Cortex of kidney (tissue), 1 donor: ENCODE measurements at places on chromosomes 2 and 18.

DNA sequence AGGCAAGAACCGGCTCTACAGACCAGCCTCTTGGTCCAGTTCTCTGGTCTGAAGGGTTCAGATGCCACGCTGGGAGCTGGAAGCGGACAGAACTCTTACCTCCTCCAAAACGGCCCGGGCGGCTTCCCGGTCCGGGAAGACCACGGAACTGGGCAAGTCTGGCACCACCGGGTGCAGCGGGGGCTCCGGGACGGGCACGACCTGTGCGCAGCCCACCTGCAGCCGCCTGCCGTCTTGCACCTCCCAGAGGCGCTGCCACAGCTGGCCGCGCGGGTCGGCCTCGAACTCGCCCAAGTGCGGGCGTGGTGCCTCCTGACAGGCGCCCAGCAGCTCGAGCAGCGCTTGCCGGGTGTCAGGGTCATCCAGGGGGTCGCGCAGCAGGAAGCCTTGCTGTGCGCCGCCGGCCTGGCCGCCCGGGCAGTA lies 773 bp downstream of the CMPK2 start:
- DNase-seq = no peak

DNA sequence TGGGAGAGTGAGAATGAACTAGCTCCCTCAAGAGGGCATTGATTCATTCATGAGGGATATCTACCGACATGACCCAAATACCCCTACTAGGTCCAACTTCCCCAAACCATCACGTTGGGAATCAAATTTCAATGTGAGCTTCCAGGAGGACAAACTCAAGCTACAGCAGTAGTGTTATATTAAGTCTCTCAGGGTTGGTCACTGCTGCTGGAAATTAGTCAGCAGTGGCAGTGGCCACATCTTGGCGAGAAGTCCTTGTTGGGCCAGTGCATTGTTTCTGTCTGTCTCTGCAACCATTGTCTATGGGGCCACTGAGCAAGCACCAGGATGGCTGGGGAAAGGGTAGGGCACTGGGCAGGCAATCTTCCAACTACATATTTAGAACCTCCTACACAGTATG lies 47.5 kb downstream of the THUMPD2 start:
- no peak for DNase-seq

DNA sequence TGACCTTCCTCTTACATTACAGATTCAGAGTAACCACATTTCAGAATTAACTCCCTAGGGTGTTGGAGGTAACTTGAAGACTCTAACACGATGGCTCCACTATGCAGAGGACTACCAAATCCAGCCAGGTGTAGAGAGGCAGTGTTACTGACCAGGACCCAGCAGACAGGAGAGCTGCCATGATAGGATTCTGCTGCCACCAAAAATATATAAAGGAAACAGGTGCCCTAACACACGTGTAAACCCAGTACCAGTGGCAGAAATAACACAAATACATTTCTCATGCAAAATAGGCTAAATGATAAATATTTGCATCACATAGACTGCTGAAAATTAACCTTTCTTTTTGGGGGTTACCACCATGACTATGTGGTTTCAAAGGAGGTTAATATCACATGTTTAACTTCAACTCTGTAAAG lies 7.0 kb downstream of the ZBTB14 start:
- no peak for DNase-seq

DNA sequence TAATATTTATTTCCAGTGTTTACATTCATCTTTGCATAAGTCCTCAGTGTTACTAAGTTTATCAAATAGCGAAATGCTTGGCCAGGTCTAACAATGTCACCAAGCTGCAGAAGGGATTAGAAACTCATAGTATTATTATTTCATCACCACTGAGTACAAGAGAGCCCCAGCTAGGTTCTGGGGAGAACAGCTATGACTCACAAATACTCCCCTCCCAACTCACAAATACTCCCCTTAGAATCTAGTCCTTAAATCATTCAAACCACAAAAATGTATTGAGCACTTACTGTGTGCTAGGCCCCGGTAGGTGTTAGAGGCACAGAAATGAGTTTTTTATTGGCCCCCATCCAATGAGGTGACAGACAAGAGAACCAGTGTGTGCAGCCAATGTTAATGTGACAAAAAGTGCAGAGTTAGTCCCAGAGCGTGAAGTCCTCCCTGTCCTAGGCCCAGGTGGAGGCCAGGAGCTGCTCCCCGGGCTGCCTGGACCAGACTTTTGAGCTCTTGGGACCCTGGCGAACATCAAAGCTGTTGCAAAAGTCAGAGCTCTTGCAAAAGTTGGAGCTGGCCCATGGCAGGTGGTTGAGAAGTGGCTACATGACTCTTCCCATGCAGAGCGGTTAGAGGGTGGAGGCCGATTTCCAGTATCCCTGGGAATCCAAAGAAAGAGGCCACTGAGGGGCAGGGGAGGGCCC lies 9.8 kb downstream of the STEAP3 start:
- DNase-seq = no peak

DNA sequence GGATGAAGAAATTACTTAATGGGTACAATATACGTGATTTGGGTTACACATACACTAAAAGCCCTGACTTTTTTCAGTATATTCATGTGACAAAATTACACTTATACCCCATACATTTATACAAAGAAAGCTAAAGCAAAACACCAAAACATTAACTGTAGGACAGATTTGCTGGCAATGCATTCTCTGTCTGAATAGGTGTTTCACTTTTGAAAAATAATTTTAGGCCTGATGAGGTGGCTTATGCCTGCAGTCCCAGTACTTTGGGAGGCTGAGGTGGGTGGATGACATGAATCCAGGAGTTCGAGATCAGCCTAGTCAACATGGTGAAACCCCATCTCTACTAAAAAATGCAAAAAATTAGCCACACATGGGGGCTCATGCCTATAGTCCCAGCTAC lies 301.5 kb upstream of the FAM98A start:
- no peak for DNase-seq

- no peak for DNase-seq
Measured at GRCh38 chr2:69453475-69454129, 16.4 kb upstream of the NFU1 start.

DNA sequence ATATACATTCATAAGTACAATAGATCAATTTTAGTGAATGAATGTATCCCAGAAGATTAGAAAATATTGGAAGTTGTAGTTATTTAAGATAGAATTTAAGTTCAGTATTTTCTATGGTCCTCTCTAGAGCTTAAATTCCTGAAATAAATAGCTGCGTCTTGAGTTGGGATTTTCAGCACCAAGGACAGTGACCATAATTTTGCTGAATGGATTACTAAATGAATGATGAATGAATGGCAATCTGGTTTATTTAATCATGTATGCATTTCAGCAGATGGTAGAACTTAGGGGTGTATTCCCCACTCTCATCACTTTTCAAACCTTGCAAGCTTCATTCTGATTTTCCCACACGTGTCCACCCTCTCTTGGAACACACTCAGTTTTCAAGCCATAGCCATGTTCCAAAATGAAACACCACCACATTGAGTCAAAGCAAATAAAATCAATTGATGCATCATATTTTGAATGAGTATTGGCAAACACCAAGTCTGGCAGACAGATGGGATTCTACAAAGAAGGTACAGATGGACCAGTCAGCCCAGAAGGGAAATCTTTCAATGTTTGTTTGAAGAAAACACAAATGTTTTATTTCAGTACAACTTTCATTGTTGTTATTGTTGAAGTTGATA lies 362.2 kb upstream of the NXPH2 start:
- no peak for DNase-seq

DNA sequence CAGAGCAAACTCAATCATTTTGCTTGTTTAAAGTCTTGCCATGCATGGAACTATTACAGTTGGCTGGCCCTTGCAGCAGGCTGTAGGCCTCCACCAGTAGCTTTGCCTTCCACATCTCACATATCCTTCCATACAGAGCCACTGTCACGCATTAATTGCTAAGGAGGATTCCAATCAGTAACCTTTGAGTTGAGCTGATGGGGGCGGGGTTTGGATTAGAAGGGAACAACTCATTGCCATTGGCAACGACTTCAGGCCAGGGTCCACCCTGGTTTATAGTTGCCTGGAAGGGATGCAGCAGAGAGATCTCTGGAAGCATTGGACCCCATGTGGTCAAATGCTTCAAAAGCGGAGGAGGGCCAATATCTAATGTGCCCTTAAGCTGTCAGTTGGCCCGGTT lies 63.3 kb upstream of the TTC39C start:
- no peak for DNase-seq

GRCh38 chr2:68909793-68910674 lies 38.8 kb upstream of the BMP10 start:
- no peak for DNase-seq

DNA sequence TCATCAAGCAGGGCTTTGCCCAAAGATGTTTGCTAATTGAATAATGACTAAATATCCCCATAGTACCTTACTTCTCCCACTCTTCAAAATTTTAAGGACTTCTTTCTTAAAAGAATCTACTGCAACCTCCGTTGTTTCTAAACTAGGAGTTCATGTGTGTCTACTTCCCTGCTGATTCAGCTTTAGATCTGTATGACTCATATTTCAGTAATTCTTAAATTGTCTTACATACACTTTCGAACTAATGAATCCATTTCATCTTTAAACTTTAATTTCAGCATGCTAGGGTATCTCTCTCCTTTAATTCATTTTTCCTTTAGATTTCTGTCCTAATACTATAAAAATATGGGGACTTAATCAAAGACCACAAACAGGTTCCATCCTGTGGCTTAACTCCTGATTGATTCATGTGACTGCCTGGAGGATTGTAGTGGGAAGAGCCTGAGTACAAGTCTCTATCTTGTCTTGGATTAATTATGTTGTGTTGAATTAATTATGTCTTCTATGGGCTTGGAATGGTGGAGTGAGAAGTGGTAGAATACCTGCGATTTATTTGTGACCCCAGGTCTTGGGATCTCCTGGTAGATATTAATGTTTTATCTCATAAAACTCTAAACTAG lies 24.9 kb upstream of the COL5A2 start:
- DNase-seq = no peak

DNA sequence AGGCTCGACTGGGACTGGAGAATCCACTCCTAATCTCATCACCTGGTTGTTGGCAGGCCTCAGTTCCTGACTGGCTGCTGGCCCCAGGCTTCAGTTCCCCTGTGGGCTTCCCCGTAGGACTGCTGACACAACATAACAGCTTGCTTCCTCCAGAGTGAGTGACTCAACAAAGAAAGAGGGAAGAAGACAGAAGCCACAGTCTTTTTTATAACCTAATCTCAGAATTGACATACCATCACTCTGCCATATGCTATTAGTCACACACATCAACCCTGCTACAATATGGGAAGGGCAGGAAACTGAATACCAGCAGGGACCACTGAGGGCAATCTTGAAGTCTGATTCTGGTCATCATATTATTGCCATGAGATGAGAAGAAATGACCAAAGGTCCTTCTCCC lies 76.8 kb upstream of the SLC14A2 start:
- no peak for DNase-seq

DNA sequence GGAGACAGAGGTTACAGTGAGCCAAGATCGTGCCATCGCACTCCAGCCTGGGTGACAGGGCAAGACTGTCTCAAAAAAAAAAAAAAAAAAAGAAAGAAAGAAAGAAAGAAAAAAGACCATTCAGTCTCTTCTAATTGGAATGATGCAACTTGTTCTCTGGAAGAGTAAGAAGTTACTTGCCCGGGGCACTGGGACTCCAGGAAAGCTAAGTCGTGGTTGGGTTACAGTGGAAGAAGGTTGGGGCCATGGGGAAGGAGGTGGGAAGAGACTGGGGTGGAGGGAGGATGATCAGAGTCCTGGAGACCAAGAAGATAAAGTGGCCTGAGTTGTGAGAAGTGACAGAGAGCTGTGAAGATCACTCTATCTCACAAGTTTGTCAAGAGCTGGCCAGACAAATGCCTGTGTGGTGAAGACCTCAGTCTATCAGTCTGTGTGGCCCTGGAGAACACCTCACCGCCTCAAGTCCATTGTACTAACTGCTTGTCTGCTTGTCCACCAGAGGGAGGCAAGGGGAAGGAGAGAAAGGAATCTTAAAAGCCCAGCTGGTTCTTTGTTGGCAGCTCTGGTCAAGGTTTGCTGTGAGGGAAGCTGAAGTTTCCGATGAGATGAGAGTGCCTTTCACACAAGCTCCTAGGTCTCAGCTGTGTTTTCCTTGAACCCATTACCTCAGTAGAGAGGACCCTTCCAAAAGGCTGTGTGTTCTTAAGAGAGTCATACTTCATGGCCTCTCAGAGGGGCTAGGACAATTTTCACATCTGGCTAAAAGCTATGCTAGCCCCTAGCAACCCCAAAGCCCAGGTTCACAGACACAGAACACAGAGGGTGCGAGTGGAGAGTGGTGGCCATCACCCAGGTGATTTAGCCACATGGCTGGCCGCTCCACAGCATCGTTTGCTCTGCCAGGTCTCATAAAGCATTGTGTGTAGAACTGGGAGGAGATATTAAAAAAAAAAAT lies 72.0 kb upstream of the TMEM178A start:
- DNase-seq = no peak

GRCh38 chr2:196466581-196466980 lies 172.9 kb upstream of the CCDC150 start:
- DNase-seq = no peak

GRCh38 chr18:13390711-13391110 lies 172.2 kb downstream of the LDLRAD4 start:
- DNase-seq = no peak

GRCh38 chr2:217415316-217415715 lies 555.5 kb upstream of the TNP1 start:
- DNase-seq = no peak

GRCh38 chr18:3186678-3187658 lies 32.8 kb downstream of the MYOM1 start:
- no peak for DNase-seq

GRCh38 chr2:181673173-181673572 lies 7.1 kb downstream of the NEUROD1 start:
- no peak for DNase-seq

DNA sequence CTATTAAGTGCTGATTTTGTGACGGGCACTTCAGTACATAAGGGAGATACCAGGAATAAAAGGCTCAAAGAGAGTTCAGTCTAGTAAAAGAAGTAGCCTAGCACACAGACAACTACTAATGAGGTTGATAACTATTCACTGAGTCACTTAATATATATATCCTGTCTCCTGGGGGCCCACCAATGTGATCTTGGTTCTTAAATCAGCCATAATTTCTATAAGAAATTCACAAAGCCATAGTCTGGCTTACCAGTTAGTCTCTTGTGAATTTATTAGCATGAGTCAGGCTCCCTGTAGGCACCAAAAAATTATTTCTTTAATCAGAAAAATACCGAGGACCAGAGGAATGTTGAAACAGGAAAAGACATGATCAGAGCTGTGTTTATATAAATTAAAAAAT lies 10.4 kb downstream of the KCNE4 start:
- DNase-seq = no peak
